Fibroblast of gingiva (primary cell): ENCODE measurements at places on chromosomes 12 and 14.

GRCh38 chr14:68094158-68094557 lies 274.6 kb downstream of the RAD51B start:
- DNase-seq = no peak

GRCh38 chr14:103108749-103109207 lies 14.3 kb downstream of the EXOC3L4 start:
- no peak for DNase-seq

DNA sequence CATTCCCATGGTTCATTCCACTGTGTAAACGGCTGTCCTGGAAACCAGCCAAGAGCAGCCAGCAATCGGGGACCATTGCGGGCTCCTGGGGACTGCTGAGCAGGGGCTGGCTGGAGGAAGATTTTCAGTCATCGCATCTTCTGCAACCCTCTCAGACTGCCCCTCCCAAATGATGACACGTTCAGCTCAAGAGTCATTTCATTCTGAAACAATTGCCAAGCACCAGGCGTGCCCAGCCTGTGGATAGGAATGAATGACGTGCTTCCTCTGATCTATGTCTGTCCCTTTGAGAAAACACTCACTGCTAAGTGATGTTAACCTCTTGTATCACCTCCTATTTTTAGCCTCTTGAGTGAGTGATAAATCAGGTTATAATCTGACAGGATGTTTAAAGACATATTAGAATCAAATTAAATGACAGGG lies 62.0 kb downstream of the NDUFA12 start:
- DNase-seq = peak; percentile 75

DNA sequence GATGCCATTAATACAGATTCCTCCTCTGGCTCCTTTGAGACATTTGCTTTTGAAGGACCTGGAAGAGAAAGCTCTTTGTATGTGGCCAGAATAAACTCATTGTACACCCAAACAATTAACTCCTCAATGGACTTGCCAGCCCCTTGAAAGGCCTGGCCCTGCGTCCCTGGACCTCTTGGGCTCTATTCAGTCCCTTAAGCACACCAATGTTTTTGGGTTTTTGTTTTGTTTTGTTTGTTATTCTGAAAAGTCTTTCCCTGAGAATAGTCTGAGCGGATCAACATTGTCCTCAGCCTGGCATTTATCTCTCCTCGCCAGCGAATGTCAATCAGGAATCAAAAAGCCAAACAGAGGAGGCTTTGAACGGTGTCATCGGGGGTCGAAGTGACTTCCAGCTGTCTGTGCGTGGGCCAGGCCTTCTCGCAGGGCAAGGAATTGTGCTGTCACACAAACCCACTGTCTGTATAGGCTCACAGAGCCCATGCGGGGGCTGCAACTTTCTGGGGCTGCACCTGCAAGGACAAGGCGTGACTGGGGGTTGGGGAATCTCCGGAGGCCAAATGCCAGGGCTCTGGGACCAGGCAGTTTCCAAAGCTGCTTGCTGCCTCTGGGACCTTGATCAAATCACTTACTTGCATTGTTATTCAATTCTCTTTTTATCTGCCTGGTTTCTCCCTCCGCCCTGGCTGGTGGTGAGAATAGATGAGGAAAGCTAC lies 108.3 kb downstream of the SMOC1 start:
- DNase-seq = no peak

- no peak for DNase-seq
Measured at GRCh38 chr12:28278499-28278898, 88.2 kb downstream of the CCDC91 start.

DNA sequence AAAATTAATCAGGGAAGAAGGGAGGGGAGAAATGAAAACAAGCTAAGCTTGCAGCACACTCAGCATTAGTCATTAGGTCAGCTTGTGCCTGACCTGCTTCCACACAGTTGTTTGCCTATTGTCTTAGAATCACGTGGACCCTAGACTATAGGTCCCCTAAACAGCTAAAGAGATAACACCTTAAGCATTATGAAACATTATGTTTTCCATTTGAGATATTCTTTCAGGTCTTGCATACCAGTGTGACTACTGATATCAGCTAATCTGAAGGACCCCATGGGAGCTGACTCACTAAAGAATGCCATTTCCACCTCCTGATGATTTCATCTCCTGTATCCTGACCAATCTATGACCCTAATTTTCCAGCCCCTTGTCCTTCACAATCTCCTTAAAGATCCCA lies 154.1 kb upstream of the FUT8 start:
- peak; percentile 65 for DNase-seq

DNA sequence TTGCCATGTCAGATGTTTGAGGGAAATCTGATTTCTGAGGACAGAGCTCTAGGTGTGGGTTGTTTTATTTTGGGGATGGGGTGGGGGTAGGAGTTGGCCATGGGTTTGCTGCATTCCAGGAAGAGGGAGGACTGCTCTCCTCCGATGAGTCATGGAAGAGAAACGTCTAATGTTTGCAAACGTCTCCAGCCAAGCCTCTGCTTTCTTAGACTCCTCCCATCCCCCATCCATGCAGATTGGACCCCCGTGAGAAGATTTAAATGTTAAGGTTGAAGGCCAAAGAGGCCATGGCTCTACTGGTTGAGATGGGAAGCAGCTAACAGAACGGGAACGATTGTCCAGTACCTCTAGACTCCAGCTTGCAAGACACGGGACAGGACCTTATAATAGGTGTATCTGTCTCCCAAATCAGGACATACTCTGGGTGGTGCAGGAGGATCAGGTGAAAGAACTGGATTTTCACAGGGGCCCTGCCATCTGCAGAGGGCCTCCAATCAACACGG lies 11.4 kb upstream of the ATP2A2 start:
- DNase-seq = peak; percentile 44

- DNase-seq = no peak
Measured at GRCh38 chr12:62933602-62934238, 1.2 kb downstream of the PPM1H start.

GRCh38 chr14:72466325-72466724 lies 427.6 kb downstream of the DPF3 start:
- no peak for DNase-seq

- DNase-seq = no peak
Measured at GRCh38 chr12:123971449-123971769, 1.2 kb downstream of the CCDC92 start.

DNA sequence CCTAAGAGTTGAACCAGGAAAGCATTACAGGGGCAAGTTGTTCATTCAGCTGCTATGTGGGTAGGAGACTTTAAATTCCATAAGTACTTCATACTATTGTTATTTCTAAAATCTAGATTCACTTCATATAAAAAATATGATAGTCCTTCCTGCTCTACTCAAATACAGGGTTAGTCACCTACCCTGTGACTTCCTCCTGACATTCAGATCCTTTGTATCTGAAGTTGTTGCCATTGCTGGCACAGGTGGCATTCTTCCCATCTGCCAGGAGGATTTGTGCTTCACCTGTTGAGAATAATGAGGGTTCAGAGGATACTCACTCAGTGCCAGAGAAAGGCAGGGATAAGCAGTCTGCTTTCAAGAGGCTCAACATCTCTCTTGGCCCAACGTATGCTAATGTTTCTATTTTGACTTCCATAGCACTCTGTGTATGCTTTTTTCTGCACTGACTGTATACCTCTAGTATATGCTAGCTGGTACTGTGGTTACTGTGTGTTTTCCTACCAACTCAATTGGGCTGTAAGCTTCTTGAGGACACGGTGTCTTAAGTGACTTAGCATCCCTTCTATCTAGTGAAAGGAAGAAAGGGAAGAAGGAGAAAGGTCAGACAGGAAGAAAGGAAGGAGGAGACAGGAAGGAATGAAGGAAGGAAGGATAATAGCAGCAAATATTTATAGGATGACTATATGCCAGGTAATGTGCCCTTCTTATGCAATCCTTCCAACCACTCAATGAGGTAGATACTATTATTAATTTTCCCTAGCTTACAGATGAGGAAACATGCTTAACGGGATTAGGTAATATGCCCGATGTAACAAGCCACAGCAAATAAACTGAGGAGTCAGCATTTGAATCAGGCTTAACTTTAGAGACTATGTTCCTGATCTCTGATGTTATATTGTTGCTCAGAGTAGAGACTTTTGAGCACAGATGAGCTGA lies 38.5 kb upstream of the FGF6 start:
- DNase-seq = no peak

DNA sequence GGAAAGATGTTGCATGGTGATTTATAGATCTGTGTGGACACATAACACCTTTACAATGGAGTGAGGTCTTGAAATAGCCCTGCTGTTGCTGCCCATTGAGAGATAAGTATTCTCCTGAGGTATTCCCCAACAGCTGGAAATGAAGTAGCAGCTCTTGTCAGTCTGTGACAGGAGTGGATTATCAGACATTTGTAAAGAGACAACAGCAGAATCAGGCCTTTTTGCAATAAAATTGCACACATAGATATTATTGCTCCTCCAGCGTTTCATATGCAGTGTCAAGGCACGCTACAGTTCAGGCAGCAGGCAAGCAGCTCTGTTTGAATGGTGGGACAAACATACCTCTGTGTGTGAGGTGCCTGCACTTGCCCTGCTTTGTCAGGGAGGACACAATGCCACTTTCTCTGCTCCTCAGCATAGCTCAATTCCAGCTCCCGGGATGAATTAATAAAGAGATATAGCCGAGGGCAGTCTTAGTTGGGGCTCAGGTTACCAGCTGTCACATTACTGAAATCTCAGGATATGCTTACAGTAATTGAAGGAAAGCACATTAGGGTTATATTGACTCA lies 49.4 kb downstream of the BICD1 start:
- DNase-seq = no peak

GRCh38 chr12:94244165-94245133 lies 96.1 kb downstream of the PLXNC1 start:
- no peak for DNase-seq

DNA sequence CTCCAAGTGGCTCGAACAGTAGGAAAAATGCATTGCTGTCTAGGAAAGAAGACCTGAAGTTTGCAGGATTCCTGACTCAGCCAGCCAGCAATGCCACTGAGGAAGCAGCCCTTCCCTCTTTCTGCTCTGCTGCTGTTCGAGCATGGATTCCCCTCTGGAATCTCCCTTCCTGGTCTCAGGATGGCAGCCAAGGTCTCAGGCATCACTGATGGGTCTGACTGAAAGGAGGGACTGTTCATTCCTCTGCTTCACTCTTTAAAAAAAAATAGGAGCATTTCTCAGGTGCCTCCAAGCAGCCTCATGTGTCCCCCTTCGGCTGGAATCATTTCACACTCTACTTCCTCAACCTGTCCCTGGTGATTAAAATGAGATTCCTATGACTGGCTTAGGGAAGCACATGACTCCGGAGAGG lies 62.4 kb downstream of the SLC15A4 start:
- no peak for DNase-seq

DNA sequence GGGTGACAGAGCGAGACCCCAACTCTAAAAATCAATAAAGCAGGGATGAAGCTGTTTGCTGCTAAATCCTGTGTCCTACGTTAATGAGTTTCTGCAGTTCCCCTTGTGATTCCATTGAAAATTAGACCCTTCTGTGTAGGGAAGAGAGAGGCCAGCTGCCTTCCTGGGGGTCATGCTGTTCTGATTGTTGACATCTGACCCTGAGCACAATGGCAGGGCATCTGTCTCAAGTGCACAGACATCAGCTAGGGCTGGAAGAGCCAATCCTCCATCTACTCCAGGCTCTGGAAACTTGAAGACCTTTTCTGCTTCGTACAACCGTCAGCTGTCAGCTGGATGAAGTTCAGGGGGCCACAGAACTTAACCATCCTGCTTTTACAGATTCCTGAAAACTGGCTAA lies 10.1 kb downstream of the FBXL14 start:
- no peak for DNase-seq

- DNase-seq = no peak
Measured at GRCh38 chr14:36021030-36021422, 155.5 kb downstream of the PTCSC3 start.

GRCh38 chr12:109987615-109988014 lies 8.6 kb downstream of the GIT2 start:
- no peak for DNase-seq

DNA sequence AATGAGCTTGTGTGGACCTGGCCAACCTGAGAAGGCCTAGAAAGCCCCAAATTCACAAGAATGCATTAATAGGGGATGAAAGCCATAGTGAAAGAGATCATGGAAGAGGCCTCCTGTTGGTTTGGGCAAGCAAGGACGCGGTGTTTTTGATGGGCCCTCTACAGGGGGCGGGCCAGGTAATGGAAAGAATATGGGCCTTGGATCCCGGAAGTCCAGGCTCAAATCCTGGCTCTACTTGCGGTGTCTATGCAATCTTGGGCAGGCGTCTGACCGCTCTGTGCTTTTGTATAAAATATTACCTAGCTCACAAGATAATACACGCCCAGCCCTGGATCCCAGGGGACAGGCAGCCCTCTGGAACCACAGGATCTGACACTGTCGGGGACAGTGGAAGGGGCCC lies 41.1 kb upstream of the CLMN start:
- no peak for DNase-seq

DNA sequence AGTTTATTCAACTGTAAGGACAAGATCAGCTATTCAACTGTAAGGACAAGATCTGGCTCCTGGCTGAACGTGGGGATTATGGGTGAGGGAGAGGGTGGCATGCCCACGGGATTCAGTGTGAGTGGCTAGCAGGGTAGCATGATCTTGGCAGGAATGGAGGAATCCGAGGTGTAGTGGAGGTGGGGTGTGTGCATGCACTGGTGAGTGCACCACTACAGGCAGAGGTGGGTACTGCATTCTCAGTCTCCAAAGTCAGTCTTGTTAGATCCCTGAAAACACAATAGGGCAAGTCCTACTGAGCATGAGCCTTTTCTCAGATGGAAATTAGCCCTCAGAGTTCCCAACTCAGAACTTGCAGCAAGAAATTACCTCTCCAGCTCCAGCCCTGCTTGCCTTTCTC lies 32.2 kb upstream of the DCD start:
- no peak for DNase-seq

DNA sequence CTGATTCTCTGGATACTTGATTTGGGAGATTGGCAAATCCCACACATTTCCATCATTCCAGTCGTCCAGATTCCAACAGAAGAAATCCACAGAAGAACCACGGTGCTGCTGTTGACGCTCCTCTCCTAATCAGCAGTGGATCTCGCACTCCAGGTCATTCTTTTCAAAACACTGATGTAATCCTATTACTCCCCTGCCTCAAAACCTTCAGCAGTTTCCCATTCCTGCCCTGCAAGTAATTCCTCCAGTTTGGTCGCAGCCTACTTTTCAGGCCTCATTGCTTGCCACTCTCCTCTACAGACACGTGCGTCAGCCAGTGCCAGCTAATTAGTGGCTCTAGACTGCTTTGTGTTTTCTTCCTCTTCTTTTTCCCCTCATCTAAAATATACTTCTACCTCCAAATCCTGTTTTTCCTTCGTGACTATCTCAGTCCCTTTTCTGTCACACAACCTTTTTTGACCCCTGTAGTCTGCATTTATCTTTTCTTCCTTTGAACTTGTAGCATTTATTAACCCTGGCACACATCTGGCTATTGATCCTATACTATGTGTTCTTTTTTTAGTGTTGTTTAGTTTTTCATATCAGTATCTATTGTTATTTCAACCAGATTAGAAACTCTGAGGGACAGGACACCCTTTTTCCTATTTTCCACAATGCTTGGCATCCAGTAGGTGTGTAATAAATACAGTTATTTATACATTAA lies 36.8 kb downstream of the PRORP start:
- DNase-seq = no peak
